Caki2 (cell line): ENCODE measurements at places on chromosomes 11 and 22.
A peak's percentile ranks its signal among the peaks of the same experiment; 100 is the strongest.

DNA sequence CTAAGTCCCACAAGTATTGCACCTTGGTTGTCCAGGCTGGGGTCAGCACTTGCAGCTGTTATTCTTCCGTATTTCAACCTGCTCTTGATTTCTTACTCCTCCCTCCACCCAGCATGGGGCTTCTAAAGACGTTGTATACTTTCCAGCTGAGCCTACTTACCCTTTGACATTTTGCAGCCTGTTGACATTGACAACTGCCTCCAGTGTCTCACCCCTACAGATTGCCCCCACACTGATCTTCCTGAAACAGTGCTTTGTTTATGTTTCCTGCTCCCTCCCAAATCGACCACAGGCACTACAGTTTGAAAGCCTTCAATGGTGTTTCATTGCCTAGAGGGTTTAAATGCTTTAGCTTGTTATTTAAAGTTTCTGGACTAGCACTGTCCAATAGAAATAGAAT lies 56.6 kb downstream of the FAM83F start:
- no peak for DNase-seq

DNA sequence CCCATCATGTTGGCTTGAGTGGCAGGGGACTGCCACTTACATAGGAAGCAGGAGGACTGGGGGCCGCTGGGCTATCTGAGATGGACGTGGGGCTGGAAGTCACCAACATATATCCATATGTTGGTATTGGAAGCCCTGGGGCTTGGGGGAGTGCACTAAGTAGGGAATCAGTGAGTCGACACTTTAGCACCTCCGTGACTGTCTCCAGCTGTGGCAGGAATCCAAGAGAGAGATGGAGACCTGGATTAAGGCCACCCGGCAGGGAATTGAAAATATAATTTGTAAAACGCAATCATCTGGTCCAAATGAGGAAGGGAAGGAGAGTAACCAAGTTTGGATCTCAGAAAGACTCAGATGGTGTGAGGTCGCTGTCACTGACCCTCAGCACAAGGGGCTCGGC lies 68.4 kb downstream of the ELFN2 start:
- no peak for DNase-seq

DNA sequence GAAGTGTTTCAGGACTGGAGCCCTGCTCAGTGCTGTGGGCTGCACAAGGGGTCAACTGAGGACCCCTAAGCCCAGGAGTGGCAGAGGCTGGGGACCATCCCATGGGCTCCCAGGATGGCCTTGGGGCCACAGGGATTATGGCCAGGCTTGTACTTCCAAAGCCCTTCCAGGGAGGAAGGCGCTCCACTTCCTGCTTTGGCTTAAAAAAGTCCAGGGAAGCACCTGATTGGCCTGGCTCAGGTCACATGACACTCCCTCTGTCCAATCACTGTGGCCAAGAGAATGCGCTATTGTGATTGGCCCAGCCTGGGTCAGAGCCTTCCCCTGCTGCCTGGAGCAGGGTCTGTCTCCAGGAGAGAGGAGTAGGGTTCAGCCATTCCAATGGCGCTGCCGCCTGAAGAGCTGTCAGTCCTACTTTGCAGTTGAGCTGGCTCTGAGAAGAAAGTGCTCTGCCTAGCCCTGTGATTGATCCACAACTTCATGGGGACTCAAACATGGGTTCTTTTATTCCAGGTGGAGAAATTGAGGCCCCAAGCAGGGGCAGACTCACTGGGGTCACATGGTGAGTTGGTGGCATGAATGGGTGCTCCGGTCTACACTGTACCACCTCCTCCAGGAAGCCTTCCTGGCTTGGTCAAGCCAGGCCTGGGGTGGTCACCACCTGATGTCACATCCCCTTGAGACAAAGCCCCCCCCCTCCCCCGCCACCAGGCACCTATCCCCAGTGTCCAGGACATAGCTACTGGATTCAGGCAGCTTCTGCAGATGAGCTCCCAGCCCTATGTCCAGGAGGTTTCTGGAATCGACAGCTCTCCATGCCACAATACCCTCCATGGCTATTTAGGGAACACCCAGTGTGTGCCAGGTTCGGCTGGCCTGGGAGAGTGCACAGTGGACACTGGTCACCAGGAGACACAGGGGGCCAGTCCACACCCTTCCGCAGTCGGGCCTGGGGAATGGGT lies 48.2 kb downstream of the RTN4R start:
- no peak for DNase-seq

GRCh38 chr22:19892257-19892879 lies 37.7 kb upstream of the GNB1L start:
- DNase-seq = no peak

GRCh38 chr11:100691896-100692653 lies 5.0 kb downstream of the ARHGAP42 start:
- no peak for DNase-seq

- no peak for DNase-seq
Measured at GRCh38 chr11:107707215-107707671, 4.6 kb downstream of the SLN start.

GRCh38 chr11:27319072-27319471 lies 43.9 kb downstream of the CCDC34 start:
- DNase-seq = peak; percentile 86

DNA sequence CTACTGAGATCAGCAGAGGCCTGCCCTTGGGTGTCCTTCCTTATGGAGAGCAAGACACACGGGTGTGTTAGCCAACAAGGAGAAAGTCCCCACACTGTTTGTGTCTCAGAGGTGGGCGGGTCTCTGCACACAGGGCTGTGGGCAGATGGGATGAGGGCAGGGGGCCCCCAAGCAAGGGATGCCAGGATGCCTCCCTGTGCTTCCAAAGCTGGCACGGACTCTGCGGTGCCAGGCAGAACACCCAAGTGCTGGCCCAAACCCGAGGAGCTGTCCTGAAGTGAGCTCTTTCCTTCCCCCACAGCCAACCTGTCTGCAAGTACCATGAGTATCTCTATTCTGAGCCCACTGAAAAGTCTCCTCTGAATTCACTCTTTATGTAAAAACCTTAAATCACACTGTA lies 273.3 kb downstream of the CTTN start:
- DNase-seq = no peak

DNA sequence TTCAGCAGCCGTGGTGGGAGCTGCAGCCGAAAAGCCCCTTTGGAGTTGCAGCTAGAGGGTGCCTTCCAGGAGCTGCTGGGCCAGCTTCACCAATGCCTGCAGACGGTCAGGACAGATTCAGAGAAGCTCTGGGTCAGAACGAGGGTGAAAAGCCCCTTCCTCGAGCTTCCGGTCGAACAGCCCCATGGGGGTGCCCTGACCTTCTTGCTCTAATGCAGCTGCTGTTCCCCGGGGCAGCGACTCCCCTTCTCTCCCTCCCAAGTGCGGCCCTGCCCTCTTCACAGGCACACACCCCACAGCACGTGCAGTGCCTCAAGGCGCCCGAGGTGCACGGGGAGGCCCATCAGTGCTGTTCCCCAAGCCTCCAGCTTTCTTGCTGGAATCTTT lies 9.6 kb upstream of the IFITM3 start:
- DNase-seq = no peak

GRCh38 chr11:61092280-61092766 lies 10.0 kb upstream of the CD5 start:
- DNase-seq = no peak

- DNase-seq = no peak
Measured at GRCh38 chr11:35780951-35781860, 118.6 kb downstream of the TRIM44 start.

- no peak for DNase-seq
Measured at GRCh38 chr11:103995896-103996295, 40.5 kb upstream of the DDI1 start.

- no peak for DNase-seq
Measured at GRCh38 chr11:15667127-15667725, 552.5 kb downstream of the INSC start.

- no peak for DNase-seq
Measured at GRCh38 chr11:126305699-126306098, 1.8 kb downstream of the DCPS start.

DNA sequence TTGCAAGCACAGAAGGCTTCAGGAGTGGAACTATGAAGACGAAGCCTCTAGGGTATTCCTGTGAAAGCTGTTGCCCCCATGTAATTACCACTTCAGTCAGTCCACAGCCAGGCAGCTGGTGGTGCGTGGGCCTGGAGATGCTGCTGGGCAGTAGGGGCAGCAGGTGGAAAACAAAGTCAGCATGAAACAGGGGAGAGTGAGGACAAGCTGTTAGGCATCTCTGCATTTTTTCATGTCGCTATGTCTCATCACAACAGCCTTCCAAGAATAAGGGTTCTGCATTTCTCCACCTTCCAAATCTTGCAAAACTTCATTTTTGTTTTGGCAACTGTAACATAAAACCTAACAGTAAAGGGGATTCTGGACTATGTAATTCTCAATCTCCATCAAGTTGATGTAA lies 757.5 kb downstream of the NELL1 start:
- DNase-seq = no peak

GRCh38 chr11:33895752-33896137 lies 3.9 kb upstream of the LMO2 start:
- no peak for DNase-seq

GRCh38 chr11:79594834-79595233 lies 154.0 kb upstream of the TENM4 start:
- DNase-seq = peak; percentile 37

DNA sequence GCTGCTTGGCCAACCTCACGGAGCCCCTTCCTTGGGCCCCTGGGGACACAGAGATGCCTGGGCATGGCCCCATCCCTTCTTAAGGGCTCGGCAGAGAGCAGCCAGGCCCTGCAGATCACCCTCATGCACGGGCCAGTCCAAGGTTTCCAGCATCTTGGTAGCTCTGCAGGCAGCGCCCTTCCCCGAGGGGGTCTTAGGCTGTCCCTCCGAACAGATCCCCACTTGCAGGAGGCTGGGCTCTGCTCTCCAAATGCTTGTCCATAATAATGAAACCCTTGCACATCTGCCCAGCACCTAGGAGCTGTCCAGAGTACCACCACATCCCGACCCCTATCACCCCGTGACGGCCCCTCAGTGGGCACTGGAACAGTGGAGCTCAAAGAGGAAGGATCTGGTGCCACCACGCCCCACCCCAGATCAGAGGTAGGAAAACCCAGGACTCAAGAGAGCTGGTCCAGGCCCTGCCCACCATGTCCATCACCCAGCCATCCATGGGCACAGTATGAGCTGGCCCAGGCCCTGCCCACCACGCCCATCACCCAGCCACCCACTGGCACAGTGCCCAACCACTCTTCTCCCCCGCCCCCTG lies 92.5 kb upstream of the PRR5 start:
- no peak for DNase-seq

GRCh38 chr11:34262531-34263081 lies 95.2 kb downstream of the ABTB2 start:
- no peak for DNase-seq

- DNase-seq = peak; percentile 66
Measured at GRCh38 chr11:777288-778255, at the start of gene GATD1. Gene GATD1 (minus strand): TSS chr11:777487. CDS start chr11:777462, 25 bp downstream.

- peak; percentile 69 for DNase-seq
Measured at GRCh38 chr11:95897731-95898130, 26.2 kb downstream of the MTMR2 start.

- DNase-seq = no peak
Measured at GRCh38 chr22:45867118-45867905, 109.7 kb downstream of the WNT7B start.

DNA sequence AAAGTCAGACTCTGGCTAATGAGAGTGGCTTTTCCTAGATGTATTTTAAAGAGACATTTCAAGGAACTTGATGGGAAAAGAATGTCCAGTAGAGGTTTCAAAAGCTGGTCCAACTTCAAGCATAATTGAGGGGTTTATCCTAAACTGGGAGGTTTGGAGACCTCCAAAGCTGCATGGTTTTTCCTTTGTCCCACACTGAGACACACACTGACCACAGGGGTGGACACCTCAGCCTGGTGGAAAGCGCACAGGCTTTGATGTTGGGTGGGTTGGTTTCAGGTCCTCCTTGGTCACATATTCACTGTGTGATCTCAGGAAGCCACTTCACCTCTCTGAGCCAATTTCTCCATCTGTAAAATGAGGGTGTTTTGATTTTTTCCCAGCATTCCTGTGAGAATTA lies 4.0 kb downstream of the SPON1 start:
- DNase-seq = no peak

DNA sequence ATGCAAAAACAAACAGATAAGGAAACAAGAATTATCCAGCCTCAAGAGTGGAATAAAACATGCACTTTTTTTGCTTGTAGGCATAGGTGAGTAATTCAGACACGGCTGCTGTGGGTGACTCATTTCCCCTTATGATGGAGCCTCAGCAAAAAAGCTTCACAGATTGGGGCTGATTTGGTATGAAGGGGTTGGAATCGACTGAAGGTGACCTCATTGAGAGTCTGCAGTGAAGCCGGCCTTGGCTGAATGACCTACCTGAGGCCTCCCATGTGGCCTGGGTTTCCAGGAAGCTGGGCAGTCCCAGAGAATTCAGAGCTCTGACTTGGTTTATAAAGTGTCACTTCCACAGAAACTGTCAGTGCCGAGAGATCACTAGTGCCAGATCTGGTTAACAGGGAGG lies 34.2 kb upstream of the VPREB1 start:
- DNase-seq = peak; percentile 64

DNA sequence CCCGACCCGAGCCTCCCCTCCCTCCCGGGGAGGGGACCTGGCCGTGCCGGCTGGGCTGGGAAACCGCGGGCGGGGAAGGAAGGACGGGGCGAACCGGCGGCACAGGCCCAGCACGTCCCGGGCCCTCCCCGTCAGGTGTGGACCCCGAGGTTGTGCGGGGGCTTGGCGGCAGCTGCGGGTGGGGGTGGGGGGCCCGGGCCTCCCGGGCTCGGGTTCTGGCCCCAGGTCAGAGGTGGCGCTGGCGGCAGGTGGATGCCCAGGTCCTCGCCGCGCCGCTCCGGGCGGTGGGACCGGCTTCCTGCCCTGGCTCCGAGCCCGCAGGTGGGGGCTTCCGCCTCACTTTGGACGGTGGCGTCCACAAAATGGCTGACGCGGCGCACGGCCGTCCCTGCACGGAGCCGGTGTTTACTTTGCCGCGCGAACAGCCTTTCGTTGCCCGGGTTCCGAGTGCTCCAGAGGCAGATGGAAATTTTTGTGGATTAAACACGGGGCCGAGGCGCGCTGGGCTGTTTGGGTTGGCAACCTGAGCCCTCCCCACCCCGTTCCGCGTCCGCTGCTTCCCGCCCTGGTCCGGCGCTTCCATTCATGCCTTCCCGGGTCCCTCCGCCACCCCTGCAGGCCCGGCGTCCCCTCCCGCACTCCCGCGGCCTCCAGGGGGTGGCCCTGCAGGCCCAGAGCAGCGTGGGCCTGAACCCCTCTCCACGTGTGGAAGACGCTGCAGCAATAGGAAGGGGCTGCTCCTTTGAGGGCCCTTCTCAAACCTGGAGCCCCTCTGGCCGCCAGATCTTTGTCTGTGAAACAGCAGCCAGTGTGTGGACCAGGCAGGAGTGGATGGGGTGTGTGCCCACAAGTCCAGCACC lies 92.0 kb upstream of the KCNQ1OT1 start:
- DNase-seq = no peak

GRCh38 chr11:19834771-19835170 lies 122.1 kb downstream of the NAV2 start:
- DNase-seq = no peak
